ENCODE measurements at places on chromosomes 16 and 17.
A peak's percentile ranks its signal among the peaks of the same experiment; 100 is the strongest.

- no peak for DNase-seq
Measured at GRCh38 chr17:83129676-83130075, 50.3 kb downstream of the METRNL start.

DNA sequence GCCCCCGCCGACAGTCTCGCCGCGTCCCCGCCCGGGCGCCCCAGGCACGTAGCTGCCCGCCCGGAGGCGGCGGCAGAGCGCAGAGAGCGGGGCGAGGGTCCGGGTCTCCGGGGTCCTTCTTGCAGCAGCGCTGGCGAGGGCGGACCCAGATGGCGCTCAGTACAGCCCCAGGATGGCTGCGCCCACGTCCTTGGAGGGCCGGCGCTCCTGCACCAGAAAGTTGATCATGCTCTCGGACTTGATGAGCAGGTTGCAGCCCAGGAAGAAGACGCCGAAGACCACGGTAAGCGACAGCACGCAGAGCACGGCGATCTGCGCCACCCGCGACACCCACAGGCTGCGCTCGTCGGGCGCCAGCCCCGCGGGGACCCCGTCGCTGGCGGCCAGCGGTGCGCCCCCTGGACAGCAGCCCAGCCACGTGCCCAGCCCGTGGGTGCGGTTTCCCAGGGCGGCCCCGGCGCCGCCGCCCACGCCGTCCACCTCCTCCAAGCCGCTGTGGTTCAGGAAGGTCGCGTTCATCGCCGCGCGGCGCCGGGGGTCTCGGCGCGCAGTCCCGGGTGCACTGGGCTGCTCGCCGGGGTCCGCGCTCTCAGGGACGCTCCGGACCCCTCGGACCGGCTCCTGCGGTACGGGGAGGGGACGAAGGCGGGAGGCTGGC lies 435 bp downstream of the RPRML start:
- no peak for DNase-seq

- no peak for DNase-seq
Measured at GRCh38 chr16:48607056-48607825, 2.7 kb downstream of the N4BP1 start.

- no peak for DNase-seq
Measured at GRCh38 chr17:14904386-14904785, 360.7 kb downstream of the PMP22 start.

GRCh38 chr16:81292936-81293335 lies 21.8 kb upstream of the GAN start:
- DNase-seq = no peak

GRCh38 chr17:27461192-27461859 lies 5.1 kb downstream of the KSR1 start:
- DNase-seq = no peak

- DNase-seq = peak; percentile 21
Measured at GRCh38 chr17:74354123-74354522, 7.5 kb downstream of the BTBD17 start.

DNA sequence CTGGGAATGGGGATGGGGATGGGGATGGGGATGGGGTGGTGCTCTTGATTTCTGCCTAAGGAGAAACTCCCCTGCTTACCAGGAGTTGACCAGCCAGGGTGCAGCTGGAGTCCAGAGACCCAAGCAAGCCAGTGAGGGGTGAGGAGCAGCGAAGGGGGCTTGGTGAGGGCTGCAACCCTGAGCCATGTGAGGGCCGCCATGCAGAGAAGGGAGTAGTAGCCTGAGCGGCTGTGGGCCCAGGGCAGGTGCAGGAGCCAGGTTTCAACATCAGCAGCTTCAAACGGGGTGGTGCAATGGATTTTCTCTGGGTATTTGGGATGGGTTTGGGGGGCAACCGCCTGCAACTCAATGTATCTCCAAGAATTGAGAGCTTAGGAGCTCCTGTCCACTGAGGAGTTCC lies 35.2 kb downstream of the COX4I1 start:
- DNase-seq = no peak

DNA sequence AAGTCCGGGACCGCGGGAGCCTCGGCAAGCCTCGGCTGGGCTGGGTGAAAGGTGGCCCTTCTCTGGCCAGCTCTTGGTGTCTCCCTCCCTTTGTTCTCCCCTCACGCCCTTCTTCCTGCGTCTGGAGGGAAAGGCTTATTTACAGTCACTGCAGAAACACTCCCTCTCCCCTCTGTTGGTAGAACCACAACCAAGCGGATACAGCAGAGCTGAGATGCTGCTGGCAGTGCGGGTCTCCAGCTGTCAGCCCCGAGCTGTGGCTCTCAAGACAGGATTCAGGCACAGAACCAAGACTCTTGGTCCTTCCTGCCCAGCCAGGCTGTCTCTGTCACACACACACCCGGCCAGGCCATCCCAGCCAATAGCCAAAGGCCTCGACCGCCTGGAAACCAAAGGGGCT lies 133.3 kb downstream of the ENGASE start:
- no peak for DNase-seq

DNA sequence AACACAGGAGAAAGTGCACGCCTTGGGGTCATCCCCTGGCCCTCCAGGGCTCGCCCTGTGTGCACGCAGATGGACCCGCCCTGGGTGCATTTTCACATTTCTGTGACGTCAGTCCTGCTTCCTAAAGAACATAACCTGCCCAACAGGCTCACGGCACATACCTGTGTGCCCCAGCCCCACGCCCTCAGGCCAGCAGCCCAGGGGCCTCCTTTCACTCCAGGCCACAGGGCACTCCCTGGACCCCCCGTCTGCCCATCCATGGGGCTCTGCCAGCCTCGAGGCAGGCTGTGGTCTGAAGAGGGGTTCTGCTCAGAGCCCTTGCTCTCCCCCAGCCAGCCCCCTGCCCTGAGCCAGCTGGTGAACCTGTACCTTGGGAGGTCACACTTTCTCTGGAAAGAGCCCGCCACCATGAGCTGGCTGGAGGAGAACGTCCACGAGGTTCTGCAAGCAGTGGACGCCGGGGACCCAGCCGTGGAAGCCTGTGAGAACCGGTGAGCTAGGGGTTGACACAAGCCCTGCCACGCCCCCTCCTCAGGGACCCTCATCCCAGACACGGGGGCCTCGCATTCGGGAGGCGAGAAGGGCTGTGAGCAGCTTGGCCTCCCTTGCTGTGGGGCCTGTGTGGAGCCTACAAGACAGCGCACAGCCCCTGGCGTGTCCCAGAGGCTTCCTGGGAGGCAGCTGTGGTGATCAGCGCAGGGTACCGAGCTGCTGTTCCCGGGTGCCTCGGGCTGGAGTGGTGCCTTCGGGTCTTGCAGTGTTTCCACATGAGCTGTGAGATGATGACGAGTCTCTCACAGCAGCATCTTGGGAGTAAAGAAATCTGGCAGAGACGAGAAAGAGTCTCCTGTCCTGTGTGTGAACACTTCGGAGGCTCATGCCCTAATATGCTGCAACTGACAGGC lies 13.8 kb upstream of the MC1R start:
- DNase-seq = no peak

- DNase-seq = no peak
Measured at GRCh38 chr16:85084841-85085510, 27.3 kb downstream of the CIBAR2 start.

GRCh38 chr16:57000271-57001025 lies 11.1 kb downstream of the NLRC5 start:
- peak; percentile 48 for DNase-seq

- DNase-seq = no peak
Measured at GRCh38 chr16:11175106-11175786, 80.8 kb downstream of the SOCS1 start.

- DNase-seq = no peak
Measured at GRCh38 chr17:46853896-46854444, 2.6 kb downstream of the WNT9B start.

GRCh38 chr17:3636908-3637373 lies 381 bp downstream of the CTNS start:
- no peak for DNase-seq

- DNase-seq = peak; percentile 35
Measured at GRCh38 chr16:50671644-50672260, 9.4 kb downstream of the SNX20 start.

Measured in activated gamma-delta T cell treated with Interleukin-2 at 50 U/mL for 16 hours (primary cell).